SJSA1 (cell line): ENCODE measurements at places on chromosomes 2 and 18. TPM values are rescaled to one million over a fixed set of nuclear protein-coding genes. Genes with fewer than 3 reads are reported as not detected.

GRCh38 chr2:73324126-73324725 is 30.9 kb upstream of the EGR4 start:
- DNase-seq = no peak

GRCh38 chr2:88613921-88614320 is 13.3 kb downstream of the EIF2AK3 start:
- no peak for DNase-seq

DNA sequence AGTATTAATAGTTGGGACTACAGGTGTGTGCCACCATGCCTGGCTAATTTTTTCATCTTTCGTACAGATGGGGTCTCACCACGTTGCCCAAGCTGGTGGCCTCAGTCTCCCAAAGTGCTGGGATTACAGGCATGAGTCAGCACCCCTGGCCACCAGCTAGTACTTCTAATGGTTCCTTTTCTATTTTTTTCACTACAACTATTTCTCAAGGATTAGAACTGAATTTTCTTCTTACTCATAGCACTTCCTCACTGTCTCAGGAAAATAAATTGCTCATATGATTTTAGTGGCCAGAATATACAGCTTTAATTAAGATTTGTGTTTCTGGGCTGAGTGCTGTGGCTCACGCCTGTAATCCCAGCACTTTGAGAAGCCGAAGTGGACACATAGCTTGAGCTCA is 43.2 kb upstream of the SOS1 start:
- DNase-seq = no peak

GRCh38 chr2:231663458-231664212 is 44.7 kb upstream of the PTMA start:
- no peak for DNase-seq

GRCh38 chr2:131042148-131042775 is 51.0 kb downstream of the FAM168B start:
- DNase-seq = no peak

DNA sequence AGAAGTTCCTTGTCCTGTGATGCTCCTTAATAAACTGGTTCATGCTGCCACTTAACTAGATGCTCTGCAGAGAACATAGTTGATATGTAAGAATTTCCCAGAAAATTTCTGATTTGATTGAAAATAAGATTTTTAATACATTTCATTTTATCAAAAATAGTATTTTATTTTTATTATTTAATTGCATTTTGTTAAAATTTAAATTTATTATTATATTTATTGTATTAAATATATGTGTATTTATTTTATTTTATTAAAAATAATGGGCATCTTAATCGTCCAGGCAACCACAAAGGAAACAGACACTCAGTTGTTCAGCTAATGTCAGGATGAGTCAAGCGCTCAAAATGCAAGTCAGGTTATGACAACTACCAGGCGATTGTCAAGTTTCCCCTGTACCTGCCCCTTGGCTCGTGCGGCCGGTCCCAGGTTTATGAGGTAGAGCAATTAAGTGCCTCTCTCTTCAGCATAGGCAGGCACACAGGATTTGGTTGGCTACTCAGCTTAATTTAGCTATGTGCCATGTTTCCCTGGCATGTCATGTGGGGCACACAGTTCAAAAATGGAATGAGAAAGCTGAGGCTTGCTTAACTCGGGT is 361.2 kb downstream of the RND3 start:
- DNase-seq = peak; percentile 49

- peak; percentile 54 for DNase-seq
These were observed 856 bp downstream of the ACAA2 start for GRCh38 chr18:49812286-49813068.

TRIM54 gene
- not detected in 2 replicates for total RNA-seq

MALL gene
- not detected in 2 replicates for total RNA-seq

GPAT2 gene
- total RNA-seq = not detected in 2 replicates
